ENCODE measurements at places on chromosomes 3 and 15. TPM values are rescaled to one million over a fixed set of nuclear protein-coding genes. Genes with fewer than 3 reads are reported as not detected.

WDR72 gene
- 0.11 TPM for polyA plus RNA-seq

FBXL22 gene
- polyA plus RNA-seq: 5.9 TPM

IMPG2 gene
- polyA plus RNA-seq: 0.35 TPM

DAPK2 gene
- polyA plus RNA-seq: 8.7 TPM

PSMD6 gene
- polyA plus RNA-seq: 205 TPM

FBXO40 gene
- 0.26 TPM for polyA plus RNA-seq

CHRNA7 gene
- 5.3 TPM for polyA plus RNA-seq

CPN2 gene
- polyA plus RNA-seq: 1.1 TPM

CLDN16 gene
- 0.72 TPM for polyA plus RNA-seq

CEMIP gene
- polyA plus RNA-seq: 0.20 TPM

A4GNT gene
- polyA plus RNA-seq: not detected

GOLGA8M gene
- polyA plus RNA-seq: 2.0 TPM

SCAANT1 gene
- polyA plus RNA-seq: not detected

DHX30 gene
- 63.9 TPM for polyA plus RNA-seq

BOC gene
- polyA plus RNA-seq: 10.2 TPM

CCDC39 gene
- not detected for polyA plus RNA-seq

RTP2 gene
- not detected for polyA plus RNA-seq

MOBP gene
- 0.13 TPM for polyA plus RNA-seq

NTRK3 gene
- polyA plus RNA-seq: 8.5 TPM

SIDT1 gene
- polyA plus RNA-seq: 1.6 TPM

TTLL13 gene
- polyA plus RNA-seq: 0.11 TPM

CCR2 gene
- 0.64 TPM for polyA plus RNA-seq

ATP1B3 gene
- 216 TPM for polyA plus RNA-seq

TEX9 gene
- polyA plus RNA-seq: 11.9 TPM

SPATA12 gene
- 0.48 TPM for polyA plus RNA-seq

DLL4 gene
- 3.9 TPM for polyA plus RNA-seq

NLGN1 gene
- 0.64 TPM for polyA plus RNA-seq

CD200R1 gene
- 0.34 TPM for polyA plus RNA-seq

SAMMSON gene
- polyA plus RNA-seq: not detected

CACNA2D3 gene
- polyA plus RNA-seq: 13.7 TPM

SLC24A5 gene
- 0.34 TPM for polyA plus RNA-seq

POLR2M gene
- 33.9 TPM for polyA plus RNA-seq

VILL gene
- 18.0 TPM for polyA plus RNA-seq

CISH gene
- 9.1 TPM for polyA plus RNA-seq

EDEM1 gene
- 24.9 TPM for polyA plus RNA-seq

Measured in adrenal gland (tissue), 19 donors.